ENCODE measurements at places on chromosomes 4 and X.
A peak's percentile ranks its signal among the peaks of the same experiment; 100 is the strongest.

DNA sequence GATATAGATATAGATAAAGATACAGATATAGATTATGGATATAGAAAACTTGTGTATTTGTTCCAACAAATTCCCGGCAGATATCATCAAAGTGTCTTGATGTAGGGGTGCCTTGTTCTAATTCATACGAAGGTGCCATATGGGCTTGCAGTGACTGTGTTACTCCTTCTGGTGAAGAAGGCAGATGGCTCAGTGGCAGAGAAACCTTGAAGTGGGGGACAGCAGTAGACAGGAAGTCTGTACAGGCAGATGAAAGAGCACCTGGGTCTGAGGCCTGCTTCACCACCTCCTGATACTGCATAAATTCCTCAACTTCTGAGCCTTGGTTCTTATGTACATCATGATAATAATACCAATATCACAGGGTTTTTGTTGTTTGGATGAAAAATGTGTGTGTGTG is 179.5 kb upstream of the GATB start:
- DNase-seq: no peak

GRCh38 chrX:97326456-97326855 is 442.7 kb downstream of the RPA4 start:
- no peak for DNase-seq

- DNase-seq: peak; percentile 92
These were observed at the start of gene BLTP1 for GRCh38 chr4:122151982-122152710. TSS of gene BLTP1 (plus strand) at chr4:122152331. CDS start at chr4:122170648, 18,317 bp downstream.

DNA sequence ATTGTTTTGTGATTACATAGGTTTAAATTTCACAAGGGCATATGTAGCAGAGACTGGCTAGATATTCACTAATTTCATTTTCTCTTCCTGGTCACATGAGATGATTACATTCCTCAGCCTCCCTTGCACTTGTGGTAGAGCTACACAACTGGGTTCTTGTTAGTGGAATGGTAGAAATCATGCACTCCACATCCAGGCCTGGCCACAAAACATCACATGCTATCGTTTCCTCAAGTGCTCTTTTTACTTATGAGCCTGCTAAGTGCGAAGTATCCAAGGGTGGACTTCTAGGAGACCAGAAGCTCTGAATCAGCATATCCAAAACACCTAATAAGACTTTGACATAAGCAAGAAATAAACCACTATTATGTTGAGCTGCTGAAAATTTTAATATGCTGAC is 26.4 kb upstream of the HPGDS start:
- DNase-seq: no peak

All from sigmoid colon (tissue), 7 donors.